ENCODE measurements at places on chromosomes 11 and 22.

DNA sequence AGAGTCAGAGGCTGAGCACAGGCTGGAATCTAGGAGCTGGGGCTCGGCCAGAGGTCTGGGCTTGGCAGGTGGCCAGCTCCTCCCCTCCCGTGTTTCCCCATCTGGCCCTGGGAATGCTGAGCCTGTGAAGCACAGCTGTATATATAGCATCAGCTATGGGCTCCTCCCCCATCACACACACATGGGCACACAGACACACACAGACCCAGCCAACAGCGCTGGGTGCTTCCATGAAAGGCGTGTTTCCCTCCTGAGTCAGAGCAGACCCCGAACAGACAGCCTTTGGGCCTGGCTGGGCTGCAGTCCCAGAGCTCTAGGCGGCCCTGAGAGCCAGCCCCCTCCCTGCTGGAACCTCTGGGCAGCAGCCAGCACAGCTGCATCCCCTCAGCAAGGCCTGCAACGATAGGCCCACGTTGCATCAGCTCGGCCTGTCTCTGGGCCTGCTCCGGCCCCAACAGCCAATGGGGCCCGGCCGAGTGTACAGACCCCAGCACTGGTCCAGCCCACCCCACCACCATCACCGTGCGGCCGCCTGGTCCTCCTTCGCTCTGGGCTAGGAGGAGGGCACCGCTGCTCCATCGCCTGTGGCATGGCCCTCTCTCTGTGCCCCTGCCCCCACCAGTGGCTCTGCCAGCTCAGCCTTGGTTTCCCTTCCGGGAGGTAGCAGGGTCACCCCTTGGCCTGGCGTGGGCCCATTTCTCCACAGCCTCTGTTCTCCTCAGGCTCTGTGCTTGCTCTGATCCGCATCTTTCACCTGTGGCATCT lies 7.6 kb upstream of the SERPINH1 start:
- DNase-seq: peak; percentile 88

- DNase-seq: no peak
Observed at GRCh38 chr11:67302571-67303131, 679 bp upstream of the SSH3 start.

DNA sequence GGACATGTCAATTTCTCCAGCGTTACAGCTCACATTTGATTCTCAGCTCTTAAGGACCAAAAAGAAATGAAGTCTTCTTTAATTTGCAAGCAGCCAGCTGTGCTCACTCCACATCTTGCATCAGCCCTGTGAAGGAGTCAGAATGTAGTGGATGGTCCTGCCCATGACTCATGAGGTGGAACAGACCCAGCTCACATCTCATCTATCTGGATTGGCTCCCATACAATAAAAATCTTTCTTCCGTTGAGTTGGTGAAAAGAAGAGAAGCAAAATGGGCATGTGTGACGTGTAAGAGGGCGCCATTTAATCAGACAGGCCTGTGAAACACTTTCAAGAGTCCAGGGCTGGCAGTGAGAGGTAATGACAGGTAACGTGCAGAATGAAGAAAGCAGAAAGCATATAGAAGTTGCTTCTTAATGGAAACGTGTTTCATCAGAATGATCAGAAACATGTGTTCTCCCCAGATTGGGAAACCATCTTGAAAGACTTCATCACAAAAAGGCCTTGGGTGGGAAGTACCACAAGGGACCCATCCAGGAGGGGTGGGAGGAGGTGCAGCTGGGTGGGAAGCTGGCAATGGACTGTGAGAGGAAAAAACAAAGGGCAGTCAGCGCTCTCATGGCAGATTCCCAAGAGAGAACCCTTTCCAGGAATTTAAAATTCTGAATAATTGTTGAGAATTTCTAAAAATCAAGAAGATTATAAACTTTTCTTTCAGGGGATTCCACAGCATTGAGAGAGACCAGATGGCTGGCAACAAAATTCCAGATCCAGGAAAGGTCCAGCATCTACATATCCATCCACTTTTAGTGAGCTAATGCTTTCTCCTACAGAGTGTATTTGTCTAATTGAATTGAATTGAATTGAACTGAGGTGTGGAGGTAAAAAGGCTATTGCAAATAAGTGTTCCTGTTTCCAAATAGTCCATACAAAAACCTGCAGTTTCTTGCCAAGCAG lies 57.0 kb downstream of the ETS1 start:
- DNase-seq: no peak

DNA sequence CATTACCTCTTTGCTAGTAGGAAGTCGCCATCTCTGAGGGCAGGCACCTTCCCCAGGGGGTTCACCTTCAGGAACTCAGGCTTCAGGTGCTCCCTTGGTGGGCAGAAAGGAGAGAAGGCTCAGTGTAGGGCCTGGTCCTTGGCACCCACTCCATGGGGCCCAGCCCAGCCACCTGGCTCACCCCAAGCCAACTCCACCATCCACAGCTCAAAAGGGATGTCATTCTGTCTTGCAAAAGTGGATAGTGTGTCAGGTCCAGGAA lies 2.7 kb upstream of the GSTT4 start:
- no peak for DNase-seq

- peak; percentile 32 for DNase-seq
Observed at GRCh38 chr22:42811459-42811858, 45.6 kb downstream of the ARFGAP3 start.

GRCh38 chr22:46774980-46775849 lies 12.8 kb downstream of the TBC1D22A start:
- DNase-seq: no peak

DNA sequence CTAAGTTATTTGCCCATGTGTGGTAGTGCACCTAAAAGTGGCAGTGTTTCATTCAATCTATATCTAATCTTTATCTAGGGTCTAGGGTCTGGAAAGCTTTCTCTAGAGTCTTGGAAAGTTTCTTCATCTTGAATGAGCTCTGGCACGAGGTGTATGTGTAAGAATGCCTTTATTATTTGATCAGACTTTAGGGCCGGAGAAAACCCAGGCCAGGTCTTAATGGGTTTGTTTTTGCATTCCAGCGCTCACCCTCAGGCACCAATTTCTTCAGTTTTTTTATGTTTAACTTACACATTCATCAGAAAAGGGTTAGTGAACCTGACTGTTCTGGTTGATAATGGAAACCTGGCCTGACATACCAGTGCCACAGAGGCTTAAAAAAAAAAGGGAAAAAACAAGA lies 68.3 kb upstream of the SLN start:
- DNase-seq: no peak

- no peak for DNase-seq
Observed at GRCh38 chr11:74001822-74002286, 7.0 kb downstream of the UCP3 start.

- no peak for DNase-seq
Observed at GRCh38 chr11:130728185-130729180, 187.8 kb downstream of the SNX19 start.

Data from left renal cortex interstitium (tissue), 4 donors.